ENCODE measurements at places on chromosomes 2 and 18.

GRCh38 chr2:120737340-120738101, 1.9 kb downstream of the GLI2 start:
- DNase-seq = no peak

DNA sequence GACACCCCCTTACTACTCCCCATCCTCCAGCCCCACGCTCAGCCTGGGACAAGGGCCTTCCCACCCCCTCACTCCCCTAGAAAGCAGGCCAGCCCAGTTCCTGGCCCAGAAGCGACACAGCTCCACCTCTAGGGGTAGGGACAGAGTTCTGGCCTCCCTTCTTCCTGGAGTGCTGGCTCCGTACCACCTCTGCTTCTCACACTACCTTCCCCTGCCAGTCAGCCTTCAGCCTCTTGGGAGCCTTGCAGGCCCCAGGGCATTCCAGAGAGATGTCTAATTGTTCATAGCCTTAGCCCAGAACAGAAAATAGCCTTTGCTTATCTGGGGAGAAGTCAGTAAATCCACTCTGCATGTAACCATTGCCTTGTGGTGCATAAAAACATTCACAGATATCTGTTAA, 13.1 kb upstream of the CATIP start:
- no peak for DNase-seq

DNA sequence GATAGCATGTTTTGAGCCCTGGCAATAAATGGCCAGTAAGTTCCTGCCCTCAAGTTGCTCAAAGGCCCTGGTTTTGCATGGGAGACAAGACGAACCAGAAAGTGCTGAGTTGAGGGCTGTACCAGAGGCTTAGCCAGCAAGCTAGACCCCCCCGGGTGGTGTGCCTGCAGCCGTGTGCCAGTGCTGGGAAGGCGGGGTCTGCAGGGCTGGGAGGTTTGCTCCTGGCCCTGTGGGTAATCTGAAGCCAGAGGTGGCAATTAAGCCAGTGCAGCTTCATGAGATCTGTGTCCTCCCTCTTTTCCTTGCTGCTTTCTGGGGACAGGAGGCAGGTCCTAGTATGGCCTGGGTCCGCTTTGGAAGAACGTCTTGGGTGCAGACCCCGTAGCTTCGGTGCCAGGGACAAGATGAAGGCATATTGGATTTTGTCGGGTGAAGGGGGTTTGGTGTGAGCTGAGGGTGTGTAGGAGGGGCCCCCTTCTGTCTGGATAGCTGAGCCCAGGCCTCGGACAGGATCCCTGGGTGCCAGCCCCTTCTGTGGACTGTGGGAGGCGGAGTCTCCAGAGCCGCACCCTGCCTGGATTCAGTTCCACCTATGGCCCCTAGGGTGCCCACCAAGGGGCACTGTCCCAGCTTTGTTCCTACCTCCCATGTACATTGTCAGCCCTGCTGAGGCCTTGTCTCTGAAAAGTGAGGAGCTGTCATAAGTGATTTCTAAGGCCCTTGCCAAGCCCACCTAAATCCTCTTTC, 15.6 kb downstream of the ATOH8 start:
- DNase-seq = no peak

- DNase-seq = no peak
These were observed 866.6 kb downstream of the SLC4A3 start for GRCh38 chr2:220493871-220494525.

- DNase-seq = no peak
These were observed 3.7 kb upstream of the ALPK2 start for GRCh38 chr18:58632552-58632951.

DNA sequence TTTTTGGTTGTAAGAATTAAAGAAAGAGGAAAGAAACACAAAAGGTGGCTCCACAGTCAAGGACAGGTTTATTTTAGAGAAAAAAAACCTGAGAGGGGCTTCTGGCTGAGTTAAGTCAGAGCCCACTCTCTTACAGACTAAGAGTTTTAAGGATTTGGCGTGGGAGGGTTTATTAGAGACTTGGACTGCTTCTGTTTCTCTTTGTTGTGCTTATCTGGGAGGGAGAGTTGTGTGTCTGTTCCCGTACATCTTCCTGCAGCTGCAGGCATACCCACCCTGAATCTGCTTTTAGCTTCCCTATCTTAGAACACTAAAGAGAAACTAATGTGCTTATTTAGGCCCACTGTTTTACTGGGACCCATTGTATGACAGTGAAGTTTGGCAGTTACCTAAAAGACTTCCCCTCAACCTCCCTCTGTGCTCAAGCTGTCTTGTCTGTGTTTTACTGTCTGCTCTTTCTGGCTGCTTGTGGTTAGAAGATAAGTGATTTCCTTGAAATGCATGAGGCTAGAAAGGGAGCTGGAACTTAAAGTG, 2.7 kb downstream of the RSAD2 start:
- DNase-seq = no peak

All from stimulated activated CD4-positive, alpha-beta T cell treated with anti-CD3 and anti-CD28 coated beads, Interleukin-15, amount 100 ng/mL, for 1 hour (primary cell).